Amniotic stem cell (primary cell): ENCODE measurements at places on chromosomes 1 and 21.
A peak's percentile ranks its signal among the peaks of the same experiment; 100 is the strongest.

- no peak for DNase-seq
These were observed 2.1 kb downstream of the SELENBP1 start for GRCh38 chr1:151370211-151370911.

DNA sequence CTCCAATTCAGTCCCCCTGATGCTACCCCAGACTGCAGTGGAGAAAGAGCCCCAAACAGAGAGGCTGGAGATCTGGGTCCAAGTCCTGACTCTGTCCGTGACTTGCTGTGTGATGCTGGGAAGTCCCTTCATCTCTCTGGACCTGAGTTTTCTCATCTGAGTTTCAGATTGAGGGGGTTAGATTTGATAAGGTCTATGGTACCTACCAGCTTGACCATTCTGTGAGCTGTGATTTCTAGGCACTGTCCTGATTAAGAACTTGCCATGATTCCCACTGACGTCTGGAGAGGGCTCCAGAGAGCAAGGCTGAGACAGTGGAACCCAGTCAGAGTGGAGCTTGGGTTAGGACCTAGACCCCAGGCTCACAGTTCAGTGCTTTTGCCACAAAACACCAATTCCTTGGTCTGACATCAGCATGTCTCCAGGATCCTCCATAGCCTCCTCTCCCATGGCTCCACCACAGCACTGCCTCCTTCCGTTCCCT is 43.8 kb upstream of the DMBX1 start:
- DNase-seq = no peak

DNA sequence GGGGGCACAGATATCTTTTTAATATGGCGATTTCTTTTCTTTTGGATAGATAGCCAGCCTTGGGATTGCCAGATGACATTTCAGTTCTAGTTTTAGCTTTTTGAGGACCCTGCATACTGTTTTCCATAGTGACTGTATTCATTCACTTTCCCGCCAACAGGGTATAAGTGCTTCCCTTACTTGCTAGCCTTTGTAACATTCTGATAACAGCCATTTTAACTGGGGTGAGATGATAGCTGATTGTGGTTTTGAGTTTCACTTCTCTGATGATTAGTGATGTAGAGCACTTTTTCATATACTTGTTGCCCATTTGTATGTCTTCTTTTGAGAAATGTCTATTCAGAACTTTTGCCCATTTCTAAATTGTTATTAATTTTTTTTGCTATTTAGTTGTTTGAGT is 151.9 kb downstream of the NTPCR start:
- DNase-seq = no peak

DNA sequence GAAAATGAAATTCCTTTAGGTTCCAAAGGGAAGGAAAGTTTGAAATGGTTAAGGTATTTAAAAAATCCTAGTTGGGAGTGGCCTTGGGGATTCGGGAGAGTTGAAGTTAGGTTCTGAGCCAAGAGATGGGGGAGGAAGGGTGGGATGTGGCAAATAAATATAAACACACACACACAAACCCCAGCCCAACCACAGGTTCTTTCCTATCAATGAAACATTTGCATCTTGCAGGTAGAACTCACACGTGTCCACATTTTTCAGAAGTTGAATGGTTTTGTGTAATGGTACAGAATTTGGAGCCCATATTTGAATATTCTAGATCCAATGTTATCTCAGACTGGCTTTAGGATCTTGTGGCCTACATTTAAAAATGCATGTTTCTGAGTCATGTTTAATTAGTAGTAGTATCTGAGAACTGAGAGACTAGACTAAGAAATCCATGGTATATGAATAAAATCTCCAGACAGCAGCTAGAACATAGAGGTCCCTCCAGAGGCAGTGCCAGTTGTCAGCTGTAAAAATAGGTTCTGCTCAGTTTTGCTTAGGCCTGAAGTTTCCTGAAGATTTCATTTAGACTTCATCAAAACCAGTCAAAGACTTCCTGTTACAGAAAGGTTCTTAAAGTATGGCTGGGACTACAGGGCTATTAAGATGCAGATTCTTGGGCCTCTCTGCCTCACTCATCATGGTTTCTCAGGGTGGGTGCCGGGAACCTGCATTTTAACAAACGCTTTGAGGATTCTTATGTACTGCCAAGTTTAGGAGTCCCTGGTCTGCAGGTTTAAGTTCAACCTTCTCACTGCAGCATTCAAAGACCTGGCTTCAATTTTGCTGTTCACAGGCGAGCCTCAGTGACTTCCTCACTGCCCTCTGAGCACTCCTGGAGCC is 21.3 kb downstream of the RUNX1 start:
- no peak for DNase-seq

DNA sequence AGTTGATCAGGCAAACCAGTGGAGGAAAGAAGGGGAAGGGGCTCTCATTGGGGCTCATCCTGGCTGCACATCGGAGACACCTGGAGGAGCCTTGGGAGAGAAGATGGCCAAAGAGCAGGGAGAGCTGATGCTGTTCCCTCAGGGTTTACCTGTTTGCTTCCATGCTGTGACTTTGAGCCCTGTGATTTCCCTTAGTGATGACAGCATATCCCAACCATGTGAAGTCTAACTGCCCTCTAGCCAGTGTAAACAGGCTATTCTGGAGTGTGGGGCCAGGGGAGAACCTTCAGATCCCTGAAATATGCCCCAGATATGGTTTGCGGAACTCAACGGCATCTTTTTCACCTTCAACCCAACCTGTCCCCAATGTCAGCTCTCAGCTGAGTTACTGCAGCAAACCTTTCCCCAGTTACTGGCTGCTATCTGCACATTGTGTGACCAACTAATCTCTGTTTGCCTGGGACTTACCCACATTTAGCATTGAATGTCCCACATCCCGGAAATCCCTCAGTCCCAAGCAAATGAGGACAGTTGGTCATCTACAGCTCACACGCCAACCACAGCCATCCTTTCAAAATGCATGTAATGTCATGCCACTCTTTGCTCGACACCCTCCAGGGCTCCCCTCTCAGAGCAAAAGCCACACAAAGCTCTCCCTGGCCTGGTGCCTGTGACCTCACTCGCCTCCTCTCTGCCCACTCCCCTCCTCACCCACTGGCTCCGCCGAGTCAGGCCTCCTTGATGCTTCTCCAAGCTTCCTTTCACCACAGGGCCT is 242.3 kb downstream of the KCNJ6 start:
- DNase-seq = no peak

GRCh38 chr1:3028531-3029282 is 7.4 kb downstream of the ACTRT2 start:
- DNase-seq = no peak

GRCh38 chr1:76238094-76238628 is 163.6 kb downstream of the ST6GALNAC3 start:
- DNase-seq = no peak

- no peak for DNase-seq
These were observed 344.1 kb upstream of the GREM2 start for GRCh38 chr1:240956020-240956419.

DNA sequence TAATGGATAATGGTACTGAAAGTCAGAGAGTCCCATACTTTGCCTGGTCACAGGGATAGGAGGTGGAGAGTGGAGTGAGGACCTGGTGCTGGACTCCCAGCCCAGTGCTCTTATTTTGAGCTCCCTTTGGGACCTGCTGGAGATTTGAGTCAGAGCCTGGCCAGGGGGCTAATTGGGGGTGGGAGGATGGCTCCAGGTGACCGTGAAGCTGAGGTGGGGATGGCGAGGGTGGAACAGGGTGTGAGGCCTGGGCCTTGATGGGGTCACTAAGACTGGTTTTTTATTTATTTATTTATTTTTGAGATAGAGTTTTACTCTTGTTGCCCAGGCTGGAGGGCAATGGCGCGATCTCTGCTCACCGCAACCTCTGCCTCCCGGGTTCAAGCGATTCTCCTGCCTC is 17.8 kb downstream of the AMPD2 start:
- no peak for DNase-seq

- DNase-seq = no peak
These were observed 33.6 kb upstream of the CTSK start for GRCh38 chr1:150841626-150842025.

DNA sequence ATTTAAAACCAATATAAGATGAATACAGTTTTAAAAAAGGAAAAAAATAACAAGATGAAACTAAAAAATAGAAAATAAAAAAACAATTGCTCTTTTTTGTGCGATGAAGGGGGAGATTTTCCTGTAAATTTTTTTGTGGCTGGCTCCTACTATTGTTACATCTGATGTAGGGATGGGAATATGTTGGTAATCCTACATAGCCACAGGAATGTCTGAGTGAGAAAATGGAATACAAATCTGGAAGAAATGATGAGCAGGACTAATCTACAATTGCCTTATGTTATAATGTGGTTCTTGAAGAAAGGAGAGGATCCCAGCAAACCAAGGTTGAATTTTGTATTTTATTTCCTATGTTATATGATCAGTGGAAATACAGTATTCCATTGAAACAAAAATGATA is 40.9 kb downstream of the ATP6V1G3 start:
- no peak for DNase-seq

DNA sequence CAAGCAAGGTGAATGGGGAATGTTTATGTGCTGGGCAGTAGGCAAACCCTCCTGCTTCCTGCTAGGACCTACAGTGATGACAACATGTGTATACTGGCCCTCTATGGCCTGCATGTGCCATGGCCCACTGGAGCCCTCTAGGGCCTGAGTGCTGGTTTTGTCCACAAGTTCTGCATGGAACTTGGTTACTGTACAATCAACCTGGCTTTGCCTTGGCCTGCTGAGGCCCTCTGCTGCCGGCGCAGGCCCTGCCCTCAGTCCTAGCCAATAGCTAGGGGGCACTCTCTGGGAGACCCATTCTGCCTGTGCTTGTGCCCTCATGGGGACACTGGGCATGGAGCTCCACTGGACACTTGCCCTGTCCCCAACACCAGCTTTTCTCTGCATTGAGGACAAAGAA is 138.6 kb upstream of the NGF start:
- no peak for DNase-seq

- no peak for DNase-seq
These were observed 16.5 kb upstream of the PARP1 start for GRCh38 chr1:226424221-226425003.

GRCh38 chr21:25925936-25926335 is 191.2 kb downstream of the GABPA start:
- no peak for DNase-seq

DNA sequence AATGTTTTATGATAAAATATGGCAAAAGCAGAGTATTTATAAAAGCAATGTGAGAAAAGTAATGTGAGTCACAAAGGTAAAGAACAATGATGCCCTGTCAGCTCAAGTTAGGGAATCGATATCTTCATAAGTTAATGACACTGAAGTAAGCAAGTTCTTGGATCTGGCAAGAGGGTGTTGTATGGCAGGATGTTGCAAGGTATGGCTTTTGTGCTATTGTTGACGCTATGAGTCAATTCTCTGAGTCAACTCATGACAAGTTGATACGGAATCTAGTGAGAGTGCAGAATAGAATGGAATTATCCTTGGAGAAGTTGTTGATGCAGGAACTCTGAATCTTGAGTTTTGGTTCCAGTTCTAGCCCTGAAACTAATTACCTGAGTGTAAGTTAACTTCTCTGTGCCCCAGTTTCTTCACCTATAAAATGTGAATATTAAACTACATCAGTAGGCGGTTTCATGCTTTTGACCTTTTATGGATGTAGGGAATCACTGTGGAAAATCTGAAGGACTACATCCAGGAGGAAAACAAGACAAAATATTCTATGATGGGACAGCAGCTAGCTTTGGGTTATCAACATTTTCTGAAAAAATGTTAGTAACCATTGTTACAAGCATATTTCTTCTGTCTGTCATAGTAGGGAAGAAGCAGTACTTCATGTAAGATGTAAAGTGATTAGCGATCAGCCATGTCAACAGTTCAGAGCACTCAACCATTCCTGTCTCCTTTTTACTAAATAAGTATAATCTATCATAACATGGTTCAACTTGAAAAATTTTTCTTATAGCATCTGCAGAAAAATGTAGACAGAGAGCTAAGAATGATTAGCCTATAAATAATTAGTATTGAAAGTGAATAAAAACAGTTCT is 96.9 kb downstream of the ATP6V1G3 start:
- DNase-seq = peak; percentile 52

GRCh38 chr1:245571815-245572294 is 417.1 kb downstream of the KIF26B start:
- no peak for DNase-seq

DNA sequence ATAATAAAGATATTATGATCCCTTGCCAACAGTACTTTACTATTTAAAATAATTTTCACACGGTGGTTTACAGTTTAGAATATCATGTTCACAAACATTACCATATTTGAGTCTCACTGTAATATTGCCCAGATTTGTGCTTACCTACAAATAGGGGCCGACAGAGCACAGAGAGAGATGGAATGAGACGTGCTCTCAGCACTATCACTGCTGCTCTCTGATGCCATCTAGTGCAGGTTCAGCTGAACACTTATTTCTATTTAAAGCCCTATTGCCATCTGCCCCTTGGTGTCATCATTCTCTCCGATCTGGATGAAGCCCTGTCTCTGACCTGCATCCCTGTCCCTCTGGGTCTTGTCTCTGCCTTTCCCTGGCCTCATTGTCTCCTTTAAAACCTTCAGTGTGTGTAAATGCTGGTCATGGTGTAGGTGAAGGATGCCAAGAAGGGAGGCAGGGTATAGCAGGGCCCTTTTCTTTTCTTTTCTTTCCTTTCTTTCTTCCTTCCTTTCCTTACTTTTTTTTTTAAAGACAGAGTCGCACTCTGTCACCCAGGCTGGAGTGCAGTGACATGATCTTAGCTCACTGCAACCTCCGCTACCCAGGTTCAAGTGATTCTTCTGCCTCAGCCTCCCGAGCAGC is 6.9 kb upstream of the GPATCH4 start:
- peak; percentile 59 for DNase-seq

- DNase-seq = peak; percentile 5
These were observed 5.2 kb upstream of the HLX start for GRCh38 chr1:220873868-220874655.

- no peak for DNase-seq
These were observed 619 bp downstream of the BCL9 start for GRCh38 chr1:147541672-147542568.

- no peak for DNase-seq
These were observed 49.4 kb upstream of the PPP2R5A start for GRCh38 chr1:212235857-212236256.

DNA sequence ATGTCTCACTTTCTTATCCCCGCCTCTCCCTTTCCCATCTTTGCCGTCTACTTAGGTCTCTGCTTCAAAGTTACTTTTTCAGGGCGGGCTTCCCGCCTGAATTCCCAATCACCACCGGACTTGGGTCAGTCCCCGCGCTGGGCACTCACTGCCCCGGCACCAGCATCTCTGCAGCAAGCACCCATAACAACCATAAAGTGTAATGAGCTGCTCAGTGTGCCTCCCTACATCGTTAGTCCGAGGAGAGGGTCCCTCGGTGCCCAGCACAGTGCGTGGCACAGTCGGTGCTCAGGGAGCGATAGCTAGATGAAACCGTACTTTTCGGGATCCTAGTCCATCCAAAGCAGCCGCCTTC is 633 bp upstream of the CTPS1 start:
- no peak for DNase-seq
